ENCODE measurements at places on chromosomes 6 and 20.

DNA sequence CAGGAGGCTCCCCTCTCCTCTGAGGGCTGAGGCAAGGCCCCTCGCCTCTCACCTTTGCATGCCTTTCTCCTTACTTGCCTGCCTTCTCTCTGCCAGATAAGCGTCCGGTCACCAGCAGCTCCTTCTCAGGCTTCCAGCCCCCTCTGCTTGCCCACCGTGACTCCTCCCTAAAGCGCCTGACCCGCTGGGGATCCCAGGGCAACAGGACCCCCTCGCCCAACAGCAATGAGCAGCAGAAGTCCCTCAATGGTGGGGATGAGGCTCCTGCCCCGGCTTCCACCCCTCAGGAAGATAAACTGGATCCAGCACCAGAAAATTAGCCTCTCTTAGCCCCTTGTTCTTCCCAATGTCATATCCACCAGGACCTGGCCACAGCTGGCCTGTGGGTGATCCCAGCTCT lies 21.3 kb upstream of the PPARD start:
- DNase-seq: no peak

GRCh38 chr20:8260837-8261251 lies 128.8 kb downstream of the PLCB1 start:
- no peak for DNase-seq

GRCh38 chr20:42598581-42598980 lies 591.1 kb downstream of the PTPRT start:
- no peak for DNase-seq

- no peak for DNase-seq
These were observed 279.2 kb upstream of the CNR1 start for GRCh38 chr6:88445188-88445965.

DNA sequence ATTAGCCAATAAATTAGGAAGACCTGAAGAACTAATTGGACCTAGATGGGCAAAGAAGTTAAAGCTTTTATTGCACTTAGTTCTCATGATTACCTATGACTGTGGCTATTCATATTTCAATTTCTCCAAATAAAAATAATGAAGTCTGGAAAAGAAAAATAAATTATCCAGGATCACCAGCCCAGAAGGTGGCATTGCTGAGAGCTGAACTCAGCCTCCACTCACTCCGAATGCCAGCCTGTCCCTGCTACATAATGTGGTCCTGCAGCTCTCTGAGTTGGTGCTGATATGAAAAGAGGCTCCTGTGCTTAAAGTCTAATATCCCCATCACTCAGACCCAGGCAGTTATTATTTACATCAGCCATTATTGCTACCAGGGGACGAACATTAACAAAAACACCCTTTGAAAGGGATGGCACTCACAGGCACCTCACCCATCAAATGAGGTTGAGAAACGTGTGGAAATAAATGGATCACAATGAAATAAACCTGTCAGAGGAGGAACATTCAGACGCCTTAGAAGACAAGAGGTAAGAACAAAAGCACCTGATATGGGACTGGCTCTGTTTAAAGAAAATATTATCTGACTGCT lies 649.7 kb upstream of the CHD6 start:
- DNase-seq: no peak

GRCh38 chr6:147156218-147156617 lies 48.0 kb upstream of the STXBP5 start:
- DNase-seq: no peak

DNA sequence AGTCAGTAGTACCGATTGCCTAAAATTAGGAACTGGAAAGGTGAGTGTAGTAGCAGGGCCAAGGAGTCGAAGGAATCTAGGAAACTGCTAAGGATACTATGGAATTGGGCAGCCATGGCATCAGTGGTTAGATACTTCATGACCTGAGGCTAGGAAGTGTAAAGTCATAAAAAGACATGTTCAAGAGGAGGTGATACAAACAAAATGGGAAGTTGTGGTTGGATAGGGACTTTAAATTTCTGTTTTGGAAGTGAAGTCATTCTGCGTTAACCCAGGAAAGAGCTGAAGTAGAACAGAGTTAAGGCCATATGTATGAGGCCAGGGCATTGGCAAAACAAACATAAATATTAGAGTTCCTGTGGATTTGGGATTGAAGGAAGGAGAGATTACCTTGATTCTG lies 88.6 kb upstream of the TMEM181 start:
- DNase-seq: no peak

- DNase-seq: peak; percentile 18
These were observed 1.4 kb upstream of the MICAL1 start for GRCh38 chr6:109456710-109457561.

DNA sequence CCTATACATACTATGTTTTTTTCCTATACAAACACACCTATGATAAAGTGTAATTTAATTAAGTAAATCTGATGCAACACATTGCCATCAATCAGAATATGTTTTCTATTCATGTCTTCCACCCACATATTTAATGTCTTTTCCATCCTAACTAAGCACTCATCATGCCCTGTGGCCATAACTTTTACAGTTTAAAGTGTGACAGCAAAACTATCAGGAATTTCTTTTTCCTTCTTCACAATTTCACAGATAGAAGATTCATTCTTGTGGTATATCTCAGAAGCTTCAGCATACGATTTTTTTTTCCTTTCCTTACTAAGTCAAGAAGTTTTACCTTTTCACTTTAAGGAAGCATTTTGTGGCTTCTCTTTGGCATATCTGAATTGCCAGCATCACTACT lies 7.0 kb upstream of the BEND6 start:
- DNase-seq: no peak

DNA sequence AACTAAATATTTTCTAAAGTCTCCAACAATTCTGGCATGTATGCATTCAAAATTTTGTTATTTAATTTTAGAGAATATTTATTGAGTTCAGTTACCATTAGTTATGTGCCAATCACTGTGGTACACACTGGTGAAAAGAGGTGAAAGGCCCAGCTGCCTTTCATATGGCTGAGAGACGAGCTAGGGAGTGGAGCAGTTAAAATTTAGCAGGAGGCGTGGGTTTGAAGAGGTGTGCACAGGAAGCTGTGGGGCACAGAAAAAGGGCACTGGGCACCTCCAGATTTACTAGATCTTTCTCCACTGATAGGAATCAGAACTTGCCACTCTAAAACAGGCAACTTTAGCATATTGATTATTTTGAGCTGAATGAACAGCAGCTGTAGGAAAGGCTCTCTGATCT lies 347.1 kb downstream of the CD83 start:
- no peak for DNase-seq

GRCh38 chr6:169386411-169387057 lies 132.9 kb upstream of the THBS2 start:
- DNase-seq: no peak

DNA sequence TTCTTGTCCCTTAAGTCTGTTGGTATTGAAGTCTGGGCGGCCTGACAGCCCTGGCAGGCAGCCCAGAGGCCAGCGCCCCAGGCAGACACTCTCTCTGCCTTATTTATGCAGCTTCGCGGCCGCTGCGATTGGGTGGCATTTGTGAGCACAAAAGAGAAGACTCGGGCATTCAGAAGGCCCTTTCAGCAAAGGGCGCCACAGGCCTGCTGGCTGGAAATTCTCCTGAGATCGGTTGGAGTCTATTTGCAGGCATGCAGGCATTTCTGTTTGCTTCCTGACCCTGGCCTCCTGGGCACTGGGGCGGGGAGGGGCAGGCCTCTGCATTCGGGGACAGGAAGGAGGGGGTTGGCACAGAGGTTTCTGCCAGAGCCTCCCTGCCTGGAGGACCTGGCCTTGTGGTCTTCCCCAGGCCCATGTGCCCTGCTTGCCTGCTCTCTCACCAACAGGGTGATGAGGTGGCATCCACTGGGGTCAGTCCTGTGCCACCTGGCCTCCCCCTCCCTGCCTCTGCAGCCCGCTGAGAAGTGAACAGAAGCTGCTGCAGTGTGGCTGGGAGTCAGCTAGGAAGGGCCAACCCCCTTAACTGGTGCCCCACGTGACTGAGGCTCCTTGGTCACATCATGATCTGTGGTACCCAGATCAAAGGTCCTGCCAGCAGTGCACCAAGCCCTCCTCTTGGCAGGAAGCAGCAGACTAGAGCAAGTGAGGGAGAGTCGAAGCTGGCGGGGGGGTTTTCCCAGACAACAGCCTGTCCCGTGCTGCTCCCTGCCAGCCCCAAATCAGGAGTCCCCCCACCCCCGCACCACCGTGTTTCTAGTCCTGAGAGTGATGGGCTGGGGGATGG lies 16.6 kb upstream of the CCDC167 start:
- peak; percentile 65 for DNase-seq

- no peak for DNase-seq
These were observed 85.1 kb downstream of the GJA1 start for GRCh38 chr6:121520337-121521163.

DNA sequence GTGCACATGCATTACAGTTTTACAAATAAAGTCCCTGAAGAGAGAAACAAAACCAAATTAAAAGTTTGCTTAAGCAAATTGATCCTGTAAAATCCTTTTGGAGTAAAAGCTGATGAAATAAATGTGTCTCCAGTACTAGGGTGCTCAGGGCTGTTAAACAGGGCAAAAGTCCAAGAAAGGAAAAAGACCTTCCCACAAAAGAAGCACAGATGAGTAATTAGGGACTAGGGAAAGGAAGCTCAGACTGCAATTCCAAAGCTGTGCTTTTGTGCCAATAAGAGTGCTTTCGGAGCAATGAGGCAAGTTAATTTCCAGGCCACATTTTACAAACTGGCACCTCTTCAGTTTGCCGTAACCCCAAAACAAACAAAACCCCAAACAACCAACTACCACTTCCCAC lies 10.4 kb upstream of the RNF182 start:
- DNase-seq: no peak

DNA sequence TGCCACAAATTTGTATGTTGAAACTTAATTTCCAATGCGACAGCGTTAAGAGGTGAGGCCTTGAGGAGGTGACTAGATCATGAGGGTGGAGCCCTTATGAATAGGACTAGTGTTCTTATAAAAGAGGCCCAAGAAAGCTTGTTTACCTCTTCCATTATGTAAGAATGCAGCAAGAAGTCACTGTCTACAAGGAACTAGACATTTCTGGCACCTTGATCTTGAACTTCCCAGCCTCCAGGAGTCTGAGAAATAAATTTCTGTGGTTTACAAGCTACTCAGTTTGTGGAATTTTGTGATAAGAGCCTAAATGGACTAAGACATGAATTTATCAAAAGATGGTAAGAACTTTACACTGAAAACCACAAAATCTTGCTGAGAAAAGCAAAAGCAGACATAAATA lies 173.6 kb upstream of the SGK1 start:
- DNase-seq: no peak
